Immature natural killer cell (primary cell): ENCODE measurements at places on chromosomes 3 and 15. TPM values are rescaled to one million over a fixed set of nuclear protein-coding genes. Genes with fewer than 3 reads are reported as not detected.

SMCO1 gene
- not detected for polyA plus RNA-seq

SRPRB gene
- polyA plus RNA-seq: 51.0 TPM

CKMT1A gene
- polyA plus RNA-seq: not detected

SNRPA1 gene
- 38.6 TPM for polyA plus RNA-seq

GOLGA8O gene
- polyA plus RNA-seq: 7.1 TPM

DAZL gene
- polyA plus RNA-seq: not detected

STRC gene
- not detected for polyA plus RNA-seq

ZIC1 gene
- not detected for polyA plus RNA-seq

CAMK2N2 gene
- not detected for polyA plus RNA-seq

KIF7 gene
- polyA plus RNA-seq: not detected

GABRB3 gene
- polyA plus RNA-seq: not detected

DCUN1D1 gene
- polyA plus RNA-seq: 34.5 TPM

- no peaks in the 10 kb centered on the region for H3K27me3 ChIP-seq
- no peaks in the 10 kb centered on the region for H3K4me1 ChIP-seq
- no peak for DNase-seq
- H3K36me3 ChIP-seq: no peaks in the 10 kb centered on the region
- H3K27ac ChIP-seq: no peak overlapping the region
Observed at GRCh38 chr3:127101411-127102187, 91.3 kb upstream of the PRR23E start.

DNA sequence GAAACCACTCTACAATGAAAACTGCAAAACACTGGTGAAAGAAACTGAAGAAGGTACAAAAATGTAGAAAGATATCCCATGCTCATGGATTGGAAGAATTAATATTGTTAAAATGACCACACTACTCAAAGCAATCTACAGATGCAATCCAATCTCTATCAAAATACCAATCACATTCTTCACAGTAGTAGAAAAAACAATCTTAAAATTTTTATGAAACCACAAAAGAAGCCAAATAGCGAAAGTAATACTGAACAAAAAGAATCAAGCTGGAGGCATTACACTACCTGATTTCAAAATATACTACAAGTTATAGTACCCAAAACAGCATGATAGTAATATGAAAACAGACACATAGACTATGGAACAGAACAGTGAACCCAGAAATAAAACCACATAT, 36.9 kb downstream of the TXNRD3 start:
- no peak overlapping the region for H3K27ac ChIP-seq
- H3K4me1 ChIP-seq: peaks cover 20% of the 10 kb centered on the region
- peaks cover 3% of the 10 kb centered on the region for H3K27me3 ChIP-seq
- H3K4me3 ChIP-seq: no peak overlapping the region
- peaks cover 6% of the 10 kb centered on the region for H3K36me3 ChIP-seq
- DNase-seq: no peak

DNA sequence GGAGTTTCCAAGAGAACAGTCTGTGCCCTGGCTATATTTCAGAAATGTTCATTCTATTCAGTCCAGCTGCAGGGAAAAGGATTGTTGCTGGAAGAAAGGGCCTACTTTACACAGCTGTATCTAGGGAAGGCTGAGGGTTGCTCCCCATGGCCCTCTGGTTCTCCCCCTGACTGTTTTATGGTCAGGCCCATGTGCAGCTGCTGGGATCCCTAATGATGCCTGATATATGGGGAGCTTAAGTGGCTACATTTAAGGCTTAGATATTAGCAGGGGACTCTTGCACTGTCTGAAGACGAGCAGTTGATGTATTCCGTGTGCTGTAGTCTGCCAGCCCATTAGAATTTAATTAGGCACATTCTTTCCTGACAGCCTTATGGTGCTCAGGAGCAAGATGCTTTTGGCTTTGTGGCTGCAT, 72.0 kb downstream of the FAM43A start:
- H3K27ac ChIP-seq: no peak overlapping the region
- no peak overlapping the region for H3K4me3 ChIP-seq
- H3K4me1 ChIP-seq: no peaks in the 10 kb centered on the region
- DNase-seq: no peak

GRCh38 chr15:93716615-93717231, 514.6 kb upstream of the MCTP2 start:
- H3K27me3 ChIP-seq: no peaks in the 10 kb centered on the region
- H3K27ac ChIP-seq: no peak overlapping the region
- H3K4me1 ChIP-seq: no peaks in the 10 kb centered on the region
- no peaks in the 10 kb centered on the region for H3K36me3 ChIP-seq
- DNase-seq: no peak

- peaks cover 9% of the 10 kb centered on the region for H3K27me3 ChIP-seq
- H3K36me3 ChIP-seq: peaks cover 14% of the 10 kb centered on the region
- peaks cover 83% of the 10 kb centered on the region for H3K4me1 ChIP-seq
- DNase-seq: no peak
- H3K4me3 ChIP-seq: peak overlapping the region; percentile 83
Observed at GRCh38 chr3:4738737-4739274, 240.4 kb upstream of the BHLHE40 start.

DNA sequence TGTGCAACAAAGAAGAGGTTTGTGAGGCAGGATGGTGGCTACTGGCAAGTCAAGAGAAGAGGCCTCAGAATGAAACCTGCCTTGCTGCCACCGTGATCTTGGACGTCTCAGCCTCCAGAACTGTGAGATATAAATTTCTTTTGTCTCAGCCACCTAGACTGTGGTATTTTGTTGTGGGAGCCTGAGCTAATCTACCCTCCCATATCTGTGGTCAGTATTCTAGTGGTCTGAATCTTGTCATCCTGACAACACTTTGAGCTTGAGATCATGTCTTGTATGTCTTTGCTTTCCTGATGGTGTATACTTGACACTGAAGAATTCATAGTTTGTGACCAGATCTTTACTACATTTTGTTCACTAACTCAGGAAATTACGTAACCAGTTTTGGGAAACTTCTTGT, 240.6 kb upstream of the GOLIM4 start:
- H3K4me3 ChIP-seq: no peak overlapping the region
- no peaks in the 10 kb centered on the region for H3K27me3 ChIP-seq
- no peak for DNase-seq
- H3K4me1 ChIP-seq: no peaks in the 10 kb centered on the region
- H3K36me3 ChIP-seq: no peaks in the 10 kb centered on the region

- DNase-seq: no peak
- peaks cover 3% of the 10 kb centered on the region for H3K27me3 ChIP-seq
- no peaks in the 10 kb centered on the region for H3K36me3 ChIP-seq
- no peak overlapping the region for H3K4me3 ChIP-seq
- no peaks in the 10 kb centered on the region for H3K4me1 ChIP-seq
Observed at GRCh38 chr3:38711321-38711720, 61.8 kb upstream of the SCN5A start.

GRCh38 chr3:63952248-63952594, 40.0 kb upstream of the SCAANT1 start:
- H3K4me3 ChIP-seq: peak overlapping the region; percentile 44
- H3K27me3 ChIP-seq: peaks cover 3% of the 10 kb centered on the region
- peaks cover 10% of the 10 kb centered on the region for H3K36me3 ChIP-seq
- H3K27ac ChIP-seq: peak overlapping the region; percentile 81
- no peak for DNase-seq

GRCh38 chr15:74422652-74423430, 10.9 kb downstream of the SEMA7A start:
- H3K4me3 ChIP-seq: no peak overlapping the region
- H3K4me1 ChIP-seq: peaks cover 30% of the 10 kb centered on the region
- DNase-seq: no peak
- H3K36me3 ChIP-seq: no peaks in the 10 kb centered on the region
- H3K27me3 ChIP-seq: no peaks in the 10 kb centered on the region

GRCh38 chr3:13896473-13897154, 16.7 kb upstream of the WNT7A start:
- peak overlapping the region; percentile 75 for H3K27ac ChIP-seq
- H3K36me3 ChIP-seq: peaks cover 22% of the 10 kb centered on the region
- peaks cover 19% of the 10 kb centered on the region for H3K4me1 ChIP-seq
- peak; percentile 62 for DNase-seq
- peak overlapping the region; percentile 95 for H3K4me3 ChIP-seq
- H3K27me3 ChIP-seq: peaks cover 6% of the 10 kb centered on the region

- DNase-seq: no peak
- H3K27me3 ChIP-seq: no peaks in the 10 kb centered on the region
- no peak overlapping the region for H3K27ac ChIP-seq
- H3K4me1 ChIP-seq: no peaks in the 10 kb centered on the region
- no peaks in the 10 kb centered on the region for H3K36me3 ChIP-seq
Observed at GRCh38 chr3:174767406-174767805, 91.7 kb upstream of the NAALADL2 start.

- DNase-seq: no peak
- peaks cover 48% of the 10 kb centered on the region for H3K4me1 ChIP-seq
- no peaks in the 10 kb centered on the region for H3K36me3 ChIP-seq
- H3K27ac ChIP-seq: peak overlapping the region; percentile 55
Observed at GRCh38 chr3:143160437-143160836, 40.9 kb downstream of the CHST2 start.

DNA sequence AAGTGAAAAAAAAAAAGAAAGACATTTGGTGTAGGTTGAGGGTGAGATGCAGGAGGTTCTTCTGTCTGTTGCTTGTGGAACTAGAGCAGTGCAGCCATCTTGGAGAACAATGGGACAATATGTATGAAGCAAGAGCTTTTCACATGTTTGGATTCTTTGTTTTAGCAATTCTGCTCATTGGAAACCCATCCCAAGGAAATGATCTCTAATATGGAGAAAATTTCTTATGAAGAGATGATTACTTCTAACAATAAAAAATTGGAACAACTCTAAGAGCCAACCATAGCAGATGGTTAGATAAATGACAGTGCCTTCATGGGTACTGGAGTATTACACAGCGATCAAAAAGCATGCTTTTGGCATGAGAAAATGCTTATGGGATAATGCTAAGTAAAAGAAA, 56.3 kb downstream of the RASGRF1 start:
- H3K4me3 ChIP-seq: no peak overlapping the region
- no peak overlapping the region for H3K27ac ChIP-seq
- H3K27me3 ChIP-seq: peaks cover 9% of the 10 kb centered on the region
- H3K36me3 ChIP-seq: no peaks in the 10 kb centered on the region
- no peaks in the 10 kb centered on the region for H3K4me1 ChIP-seq

GRCh38 chr3:13301286-13301987, 118.7 kb downstream of the NUP210 start:
- no peaks in the 10 kb centered on the region for H3K4me1 ChIP-seq
- no peak overlapping the region for H3K27ac ChIP-seq
- H3K4me3 ChIP-seq: no peak overlapping the region
- H3K36me3 ChIP-seq: no peaks in the 10 kb centered on the region

DNA sequence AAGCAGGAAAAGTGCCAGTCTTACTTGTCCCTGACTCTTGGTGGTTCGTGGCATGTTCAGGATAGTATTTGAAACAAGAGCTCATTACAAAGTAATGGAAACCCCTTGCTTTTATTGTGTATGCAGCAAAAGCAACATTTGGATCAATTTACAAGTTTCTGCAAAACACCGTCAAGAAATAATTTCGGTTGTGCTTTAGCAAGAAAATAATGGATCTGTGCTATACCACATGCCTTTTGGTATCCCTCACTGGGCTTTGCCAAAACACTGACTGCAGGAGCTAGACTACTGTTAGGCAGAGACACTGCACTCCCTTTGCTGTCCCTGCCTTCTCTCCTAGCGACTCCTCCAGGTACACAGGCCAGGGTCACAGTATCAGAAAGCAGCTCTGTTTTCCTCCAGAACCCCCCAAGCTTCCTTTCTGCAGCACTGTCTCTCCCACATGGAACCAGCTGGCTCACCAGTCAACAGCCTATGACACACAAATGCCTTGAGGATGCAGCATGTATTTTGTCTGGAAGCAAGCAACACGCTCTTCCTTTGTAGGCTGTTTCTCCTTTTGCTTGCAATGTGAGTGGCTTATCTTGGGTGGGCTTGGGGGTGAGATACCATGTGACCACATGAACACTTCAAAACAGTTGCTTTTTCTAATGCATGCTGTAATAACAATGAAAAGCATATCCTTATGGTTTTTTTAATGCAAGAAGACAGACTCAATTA, 111.4 kb downstream of the PGPEP1L start:
- H3K27me3 ChIP-seq: no peaks in the 10 kb centered on the region
- H3K4me1 ChIP-seq: no peaks in the 10 kb centered on the region
- no peak overlapping the region for H3K4me3 ChIP-seq
- H3K27ac ChIP-seq: no peak overlapping the region
- peaks cover 38% of the 10 kb centered on the region for H3K36me3 ChIP-seq
- no peak for DNase-seq

DNA sequence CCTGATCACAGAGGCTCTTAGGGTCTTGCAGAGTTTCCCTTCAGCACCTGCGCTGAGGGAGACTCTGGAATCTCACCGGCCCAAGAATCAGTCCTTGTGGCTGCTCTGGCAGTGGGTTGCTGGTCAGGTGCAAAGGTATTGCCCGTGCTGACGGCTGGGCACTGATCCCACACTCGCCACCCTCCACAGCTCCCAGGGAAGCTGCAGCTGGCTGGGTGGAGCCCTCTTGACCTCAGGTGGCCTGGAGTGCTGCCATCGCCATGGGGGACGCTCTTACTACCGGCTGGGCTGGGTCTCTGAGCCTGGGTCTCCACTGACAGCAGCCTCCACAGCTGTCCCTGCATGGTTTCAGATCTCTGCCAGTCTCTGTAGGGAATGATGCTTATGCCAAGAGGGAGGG, 52.6 kb upstream of the EPHB3 start:
- H3K4me1 ChIP-seq: peaks cover 6% of the 10 kb centered on the region
- no peaks in the 10 kb centered on the region for H3K36me3 ChIP-seq
- no peak for DNase-seq
- H3K27me3 ChIP-seq: peaks cover 14% of the 10 kb centered on the region

- peaks cover 4% of the 10 kb centered on the region for H3K36me3 ChIP-seq
- H3K27ac ChIP-seq: no peak overlapping the region
- no peaks in the 10 kb centered on the region for H3K4me1 ChIP-seq
- no peak for DNase-seq
- H3K4me3 ChIP-seq: no peak overlapping the region
Observed at GRCh38 chr15:47431501-47431900, 285.8 kb upstream of the SEMA6D start.

DNA sequence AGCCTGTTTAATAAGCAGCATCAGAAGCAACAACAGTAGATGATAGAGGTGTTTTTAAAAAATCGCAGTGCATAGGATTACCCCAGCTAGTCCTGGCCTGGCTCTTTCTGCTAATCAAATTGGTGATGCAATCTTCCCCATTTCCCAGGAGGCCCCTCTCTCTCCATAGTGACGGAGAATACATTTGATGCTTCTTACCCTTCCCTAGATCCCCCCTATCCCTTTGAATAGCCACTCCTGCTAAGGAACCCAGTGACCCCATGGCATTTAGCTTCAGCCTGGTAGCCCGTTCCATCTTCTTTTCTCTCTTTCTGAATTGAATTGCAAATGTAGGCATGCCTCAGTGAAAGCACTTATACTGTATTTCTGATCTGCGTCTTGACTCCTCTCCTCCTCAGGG, 223.6 kb upstream of the GAP43 start:
- no peaks in the 10 kb centered on the region for H3K36me3 ChIP-seq
- DNase-seq: no peak
- no peak overlapping the region for H3K27ac ChIP-seq
- H3K4me3 ChIP-seq: no peak overlapping the region
- no peaks in the 10 kb centered on the region for H3K4me1 ChIP-seq
- no peaks in the 10 kb centered on the region for H3K27me3 ChIP-seq

- no peaks in the 10 kb centered on the region for H3K36me3 ChIP-seq
- no peaks in the 10 kb centered on the region for H3K27me3 ChIP-seq
- H3K4me3 ChIP-seq: peak overlapping the region; percentile 89
- peaks cover 16% of the 10 kb centered on the region for H3K4me1 ChIP-seq
- peak overlapping the region; percentile 82 for H3K27ac ChIP-seq
Observed at GRCh38 chr3:126082362-126083137, 1.4 kb downstream of the SLC41A3 start.

GRCh38 chr3:40258064-40258463, 51.4 kb upstream of the EIF1B start:
- no peak overlapping the region for H3K4me3 ChIP-seq
- no peaks in the 10 kb centered on the region for H3K36me3 ChIP-seq
- no peak overlapping the region for H3K27ac ChIP-seq
- no peaks in the 10 kb centered on the region for H3K27me3 ChIP-seq
- no peak for DNase-seq
- H3K4me1 ChIP-seq: no peaks in the 10 kb centered on the region

- DNase-seq: peak; percentile 78
- H3K27ac ChIP-seq: no peak overlapping the region
- peak overlapping the region; percentile 73 for H3K4me3 ChIP-seq
- H3K4me1 ChIP-seq: peaks cover 5% of the 10 kb centered on the region
Observed at GRCh38 chr15:45429941-45430792, 51.8 kb upstream of the GATM start.
